Activated T-cell treated with anti-CD3 and anti-CD28 coated beads, Interleukin-2, amount 50 U/mL, for 24 hours (primary cell): ENCODE measurements at places on chromosomes 16 and 17.

- no peak for DNase-seq
- no peaks in the 10 kb centered on the region for H3K36me3 ChIP-seq
- H3K27me3 ChIP-seq, result peaks cover 43% of the 10 kb centered on the region
Observed at GRCh38 chr16:88170528-88170991, 212.2 kb upstream of the ZNF469 start.

DNA sequence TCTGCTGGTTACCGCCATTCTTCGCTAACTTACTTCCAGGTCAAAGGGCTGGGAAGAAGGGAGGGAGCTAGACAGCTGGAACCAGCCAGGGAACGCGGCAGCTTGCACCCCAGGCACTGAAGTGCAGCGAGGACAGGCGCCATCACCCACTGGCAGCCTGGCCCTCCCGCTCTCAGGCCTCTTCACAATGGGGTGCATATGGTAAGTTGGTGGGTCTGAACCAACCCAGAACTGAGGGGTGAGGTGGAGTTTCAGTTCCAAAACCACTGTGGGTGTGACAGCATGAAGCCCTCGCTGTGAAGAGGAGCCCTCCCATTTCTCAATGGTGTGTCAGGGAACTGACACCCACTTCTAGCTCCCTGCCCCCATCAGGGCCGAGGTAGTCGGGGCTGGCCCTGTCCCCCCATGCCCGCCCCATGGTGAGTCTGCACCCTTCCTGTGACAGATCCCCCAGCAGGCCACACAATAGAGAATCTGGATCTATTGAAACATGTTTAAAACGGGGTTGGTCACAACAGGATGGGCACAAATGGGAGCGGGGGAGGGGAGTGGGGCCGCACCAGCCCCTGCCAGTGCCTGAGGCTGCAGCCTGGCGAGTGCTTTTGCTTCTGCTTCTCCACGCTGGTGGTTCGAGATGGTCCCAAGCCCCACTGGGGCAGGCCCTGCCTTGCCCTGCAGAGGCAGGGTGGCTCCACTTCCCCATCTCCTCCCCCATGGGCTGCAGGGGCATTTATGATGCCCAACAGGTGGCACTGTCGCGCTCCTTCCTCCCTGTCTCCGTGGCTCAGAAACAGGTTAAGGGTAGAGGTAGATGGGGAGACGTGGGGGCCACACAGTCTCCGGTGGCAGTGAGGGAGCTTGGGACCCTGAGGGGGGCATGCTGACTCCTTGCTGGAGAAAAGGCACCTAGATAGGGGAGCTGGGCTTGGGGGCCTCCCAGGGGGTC, 2.3 kb downstream of the LIMD2 start:
- H3K4me1 ChIP-seq, result peaks cover 68% of the 10 kb centered on the region
- peak overlapping the region; percentile 94 for H3K27ac ChIP-seq
- peak overlapping the region; percentile 85 for H3K4me3 ChIP-seq

- no peaks in the 10 kb centered on the region for H3K27me3 ChIP-seq
- H3K4me1 ChIP-seq, result no peaks in the 10 kb centered on the region
- DNase-seq, result no peak
- H3K4me3 ChIP-seq, result no peak overlapping the region
- H3K27ac ChIP-seq, result no peak overlapping the region
Observed at GRCh38 chr17:49547566-49547965, 28.1 kb upstream of the NXPH3 start.

- no peak for DNase-seq
- no peak overlapping the region for H3K27ac ChIP-seq
- peaks cover 94% of the 10 kb centered on the region for H3K27me3 ChIP-seq
- H3K4me3 ChIP-seq, result no peak overlapping the region
- H3K36me3 ChIP-seq, result no peaks in the 10 kb centered on the region
- H3K4me1 ChIP-seq, result peaks cover 24% of the 10 kb centered on the region
Observed at GRCh38 chr17:44559634-44560554, 2.6 kb downstream of the FZD2 start.

DNA sequence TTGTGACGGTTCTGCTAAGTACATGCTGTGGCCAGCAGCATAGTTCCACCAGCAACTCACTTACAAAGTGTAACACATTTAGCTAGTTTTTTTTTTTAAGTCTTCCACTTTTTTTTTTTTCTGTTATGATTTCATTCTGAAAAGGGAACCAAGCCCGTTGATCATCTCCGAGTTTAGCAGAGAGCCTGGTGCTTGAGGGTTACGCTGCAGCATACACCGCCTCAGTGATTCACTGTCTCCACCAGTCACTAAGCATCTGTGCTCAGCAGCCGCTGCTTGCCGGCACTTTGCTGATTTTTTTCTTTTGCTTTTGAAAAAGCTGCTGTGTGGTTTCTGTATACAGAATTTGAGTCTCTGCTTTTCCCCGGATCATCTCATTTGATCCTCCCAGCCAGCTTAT, 194.5 kb upstream of the CDH13 start:
- no peaks in the 10 kb centered on the region for H3K4me1 ChIP-seq
- H3K27ac ChIP-seq, result no peak overlapping the region
- H3K36me3 ChIP-seq, result no peaks in the 10 kb centered on the region
- no peak for DNase-seq
- no peak overlapping the region for H3K4me3 ChIP-seq

GRCh38 chr16:75575958-75576357, 9.8 kb downstream of the GABARAPL2 start:
- H3K36me3 ChIP-seq, result peaks cover 87% of the 10 kb centered on the region
- H3K4me3 ChIP-seq, result no peak overlapping the region
- no peak for DNase-seq
- H3K4me1 ChIP-seq, result peaks cover 40% of the 10 kb centered on the region
- H3K27me3 ChIP-seq, result no peaks in the 10 kb centered on the region
